T-helper 1 cell (primary cell): ENCODE measurements at places on chromosomes 5 and 9.

DNA sequence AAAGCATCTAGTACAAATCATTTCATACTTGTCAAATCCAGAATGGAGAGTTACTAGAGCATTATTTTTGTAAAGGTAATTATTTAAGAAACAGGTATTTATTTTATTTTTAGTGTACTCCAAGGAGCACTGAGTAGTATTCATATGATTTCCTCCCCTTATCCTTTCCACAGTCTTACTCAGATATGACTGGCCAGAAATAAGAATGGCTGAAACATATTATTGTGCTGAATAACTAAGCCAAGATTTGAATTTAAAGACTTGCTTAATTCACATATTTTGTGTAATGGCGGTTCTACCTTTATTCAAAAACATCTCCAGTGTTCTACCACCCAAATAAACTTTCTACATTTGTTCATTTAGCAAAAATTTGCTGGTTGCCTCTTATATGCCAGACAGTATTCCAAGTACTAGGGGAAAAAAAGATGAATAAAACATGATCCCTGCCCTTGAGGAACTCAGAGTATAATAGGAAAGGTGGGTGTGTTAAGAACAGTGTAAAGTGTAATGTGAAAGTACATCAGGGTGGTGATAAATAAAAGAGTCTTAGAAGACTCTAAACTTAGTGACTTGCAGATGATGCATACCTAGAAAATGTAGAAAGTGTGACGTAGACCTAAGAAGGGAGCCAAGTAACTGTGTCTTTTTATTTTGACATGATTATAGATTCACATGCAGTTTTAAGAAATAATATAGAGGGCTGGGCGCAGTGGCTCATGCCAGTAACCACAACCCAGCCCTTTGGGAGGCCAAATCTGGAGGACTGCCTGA lies 110.4 kb upstream of the GRHPR start:
- DNase-seq = no peak

GRCh38 chr9:135561391-135562234 lies at the start of gene PAEP:
Gene PAEP (plus strand): TSS chr9:135561756.
- no peak for DNase-seq

GRCh38 chr9:123225374-123225813 lies 43.0 kb downstream of the STRBP start:
- DNase-seq = peak; percentile 13

DNA sequence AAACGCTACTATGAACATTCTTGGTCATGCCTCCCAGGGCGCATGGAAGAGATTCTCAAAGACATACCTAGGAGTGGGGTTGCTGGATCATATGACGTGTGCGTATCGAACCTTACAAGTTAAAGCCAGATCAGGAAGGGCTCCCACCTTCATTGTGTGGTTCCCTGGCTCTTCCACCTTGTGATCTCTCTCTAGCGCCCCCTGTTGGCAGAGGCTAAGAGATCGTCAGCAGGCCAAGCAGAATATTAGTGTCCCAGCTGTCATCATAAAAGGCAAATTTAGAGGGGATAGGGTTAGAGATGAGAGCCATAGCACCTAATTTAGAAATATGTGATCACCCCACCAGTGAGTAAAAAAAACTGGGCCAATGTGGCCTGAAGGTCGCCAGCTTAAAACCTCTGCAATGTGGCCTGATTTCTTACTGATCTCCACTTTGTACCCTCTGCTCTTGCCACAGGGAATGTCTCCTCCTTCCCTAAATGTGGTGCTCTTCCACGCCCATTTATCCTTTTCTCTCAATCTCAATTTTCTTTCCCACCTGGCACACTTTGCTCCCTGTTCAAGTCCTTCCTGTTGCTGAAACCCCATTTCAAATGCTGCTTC lies 91.7 kb upstream of the SHB start:
- DNase-seq = no peak

- no peak for DNase-seq
Measured at GRCh38 chr9:16986556-16986955, 116.1 kb upstream of the BNC2 start.

DNA sequence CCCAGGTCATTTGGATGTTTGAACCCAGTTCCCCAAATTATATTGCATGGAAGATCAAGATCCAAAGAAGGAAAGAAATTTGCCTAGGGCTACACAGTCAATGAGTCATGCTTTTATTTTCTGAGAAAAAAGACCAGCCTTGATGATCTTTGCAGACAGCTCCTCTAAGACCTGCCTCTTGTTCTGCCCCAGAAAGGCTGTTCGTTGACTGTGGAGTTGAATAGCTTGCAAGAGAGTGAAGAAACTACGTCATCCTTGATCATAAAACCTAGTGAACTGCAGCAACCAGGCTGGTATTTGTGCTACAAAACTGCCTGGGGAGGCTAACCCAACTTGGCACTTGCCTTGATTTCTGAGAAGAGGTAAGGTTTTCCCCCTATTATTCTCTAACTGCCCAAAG lies 263.9 kb downstream of the PAPPA start:
- no peak for DNase-seq

DNA sequence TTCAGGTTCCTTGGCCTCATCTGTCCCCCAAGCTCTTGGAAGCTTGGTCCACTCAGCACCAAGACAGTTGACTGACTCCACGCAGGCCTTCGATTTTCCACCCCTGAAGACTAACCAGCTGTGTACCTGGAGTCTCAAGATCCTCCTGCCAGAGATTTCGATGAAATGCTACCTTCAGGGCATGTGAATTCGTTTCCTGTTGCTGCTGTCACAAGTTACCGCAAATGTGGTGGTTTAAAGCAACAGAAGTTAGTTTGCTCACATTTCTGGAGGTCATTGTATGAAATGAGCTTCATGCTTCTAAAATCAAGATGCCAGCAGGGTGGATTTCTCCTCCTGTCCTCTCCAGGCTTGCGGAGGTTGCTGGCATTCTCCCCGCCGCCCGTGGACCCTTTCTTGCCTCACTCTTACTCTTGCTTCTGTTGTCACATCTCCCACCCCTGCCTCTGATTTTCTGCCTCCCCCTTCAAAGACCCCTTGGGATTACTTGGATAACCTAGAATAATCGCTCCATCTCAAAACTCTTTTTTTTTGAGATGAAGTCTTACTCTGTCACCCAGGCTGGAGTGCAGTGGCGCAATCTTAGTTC lies 27.6 kb upstream of the RETREG1 start:
- DNase-seq = no peak

GRCh38 chr9:115396071-115396529 lies 278.1 kb upstream of the TNC start:
- no peak for DNase-seq

GRCh38 chr9:109972026-109972882 lies 192.3 kb downstream of the PALM2AKAP2 start:
- DNase-seq = no peak

DNA sequence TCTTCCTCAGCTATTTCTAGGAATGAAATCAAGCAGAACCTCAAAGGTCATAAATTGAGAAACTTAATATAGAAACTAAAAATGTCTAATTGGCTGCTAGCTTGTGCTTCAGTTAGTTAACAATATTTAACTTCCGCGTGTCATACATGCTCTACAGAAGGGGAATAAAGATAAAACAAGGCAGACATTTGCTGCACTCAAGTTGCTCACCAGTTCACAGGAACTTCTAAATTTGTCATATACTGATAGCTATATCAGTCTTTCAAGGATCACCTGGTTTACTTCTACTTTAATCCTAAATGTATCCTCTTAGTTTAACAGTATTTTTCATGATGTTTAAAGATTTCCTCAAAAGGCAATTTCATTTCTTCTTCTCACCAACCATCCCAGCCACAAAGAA lies 8.4 kb downstream of the CCNH start:
- DNase-seq = no peak

DNA sequence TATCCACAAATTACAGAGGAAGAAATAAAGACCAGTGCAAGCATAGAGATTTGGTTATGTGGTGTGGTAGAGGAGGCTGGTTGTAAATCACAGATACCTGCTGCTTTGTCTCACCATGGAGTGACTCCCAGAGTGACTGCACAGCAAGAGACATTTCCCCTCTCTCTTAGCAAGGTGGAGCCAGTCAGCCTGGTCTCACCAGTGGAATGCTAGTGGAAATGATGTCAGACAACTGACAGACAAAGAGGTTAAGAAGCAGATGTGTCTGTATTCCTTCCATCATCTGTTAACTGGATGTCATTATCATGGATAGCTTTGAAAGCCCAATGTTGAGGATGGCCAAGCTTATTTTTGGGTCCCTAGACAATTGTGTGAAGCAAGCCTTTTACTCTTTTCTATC lies 509.4 kb upstream of the SEMA6A start:
- DNase-seq = no peak

DNA sequence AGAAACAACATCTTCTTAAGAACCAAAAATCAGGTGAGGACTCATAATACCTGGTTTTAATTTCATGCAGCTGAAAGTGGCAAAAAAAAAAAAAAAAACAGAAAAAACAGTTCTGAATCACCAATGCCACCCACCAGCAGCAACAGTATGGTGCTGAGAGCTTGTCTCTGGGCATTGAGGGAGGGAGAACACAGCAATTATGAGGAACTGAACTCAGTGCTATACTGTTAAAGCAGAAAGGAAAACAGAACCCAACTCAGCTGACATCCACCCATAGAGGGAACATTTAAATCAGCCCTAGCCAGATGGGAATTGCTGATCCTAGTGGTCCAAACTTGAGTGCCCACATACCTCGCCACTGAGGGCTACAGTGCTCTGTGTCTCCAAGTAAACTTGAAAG lies 657.9 kb downstream of the ACTL7B start:
- no peak for DNase-seq

- DNase-seq = no peak
Measured at GRCh38 chr5:10366310-10367272, 13.1 kb downstream of the MARCHF6 start.

GRCh38 chr9:137838576-137838975 lies 39.0 kb upstream of the CACNA1B start:
- DNase-seq = no peak
